Testis (tissue), 5 donors: ENCODE measurements at places on chromosomes 1 and 21. TPM values are rescaled to one million over a fixed set of nuclear protein-coding genes. Genes with fewer than 3 reads are reported as not detected.
A peak's percentile ranks its signal among the peaks of the same experiment; 100 is the strongest.

Gene LRRC39
- total RNA-seq, result 4.6 TPM

DNA sequence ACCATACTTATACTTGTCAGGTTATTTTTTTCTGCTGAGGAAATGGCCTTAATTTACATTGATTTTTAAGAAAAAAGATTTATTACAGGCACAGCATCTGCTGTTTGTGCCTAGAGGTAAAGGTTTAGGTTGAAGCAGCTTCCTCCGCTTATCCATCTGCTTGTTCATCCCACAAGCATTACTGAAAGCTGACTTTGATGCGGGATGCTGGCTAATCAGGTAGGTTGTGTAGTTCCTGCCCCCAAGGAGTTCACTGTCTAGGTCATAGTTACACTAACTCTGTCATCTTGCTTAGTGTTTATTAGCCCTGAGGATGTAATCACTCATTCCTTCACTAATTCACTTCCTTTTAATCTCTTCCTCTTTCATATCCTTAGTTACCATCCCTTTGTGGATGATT is 377.7 kb upstream of the KAZN start:
- DNase-seq, result no peak

DNA sequence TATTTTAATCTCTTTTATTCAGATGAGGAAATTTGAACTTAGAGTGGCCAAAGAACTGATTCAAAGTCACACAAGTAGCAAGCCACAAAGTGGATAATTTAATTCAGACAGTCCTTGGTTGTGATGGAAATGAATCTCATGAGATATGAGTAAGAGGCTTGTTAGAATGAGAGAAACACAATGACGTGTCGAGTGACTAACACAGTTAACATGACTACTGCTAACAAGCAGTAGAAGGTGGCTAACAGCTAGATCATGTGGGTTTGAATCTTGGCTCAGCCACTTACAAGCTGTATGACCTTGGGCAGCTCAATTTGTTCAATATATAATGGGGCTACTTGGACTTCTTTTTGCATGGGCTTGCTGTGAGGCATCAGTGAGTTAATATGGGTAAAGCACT is 104.5 kb upstream of the LMO4 start:
- DNase-seq, result no peak

Gene UBXN10
- 18.2 TPM for total RNA-seq

DNA sequence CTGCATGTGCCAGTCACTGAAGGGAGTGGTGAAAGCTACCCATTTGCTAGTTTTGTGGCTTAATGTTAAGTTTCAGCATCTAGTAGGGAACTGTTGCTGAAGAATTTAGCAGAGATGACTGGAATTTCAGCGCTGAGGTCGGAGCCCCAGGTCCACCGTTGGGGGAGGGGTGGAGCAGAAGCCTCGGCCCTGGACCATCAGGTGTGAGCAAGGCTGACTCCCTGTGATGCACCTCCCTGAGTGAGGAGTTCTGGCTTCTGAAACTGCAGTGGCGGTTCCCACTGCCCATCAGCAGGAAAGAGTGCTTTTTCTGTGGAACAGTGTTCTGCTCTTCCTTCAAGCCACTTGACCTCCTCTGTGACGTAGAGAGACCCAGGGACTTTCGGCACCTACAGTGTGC is 1.3 kb downstream of the NOS1AP start:
- DNase-seq, result no peak

Gene OR6F1
- total RNA-seq, result 0.62 TPM

- DNase-seq, result no peak
These were observed 319.1 kb upstream of the SGIP1 start for GRCh38 chr1:66214901-66215300.

Gene LRRC3
- total RNA-seq, result 11.8 TPM

GRCh38 chr1:2350911-2351655 is 40.3 kb downstream of the MORN1 start:
- DNase-seq, result no peak

GRCh38 chr1:185585770-185586169 is 148.4 kb upstream of the HMCN1 start:
- no peak for DNase-seq

DNA sequence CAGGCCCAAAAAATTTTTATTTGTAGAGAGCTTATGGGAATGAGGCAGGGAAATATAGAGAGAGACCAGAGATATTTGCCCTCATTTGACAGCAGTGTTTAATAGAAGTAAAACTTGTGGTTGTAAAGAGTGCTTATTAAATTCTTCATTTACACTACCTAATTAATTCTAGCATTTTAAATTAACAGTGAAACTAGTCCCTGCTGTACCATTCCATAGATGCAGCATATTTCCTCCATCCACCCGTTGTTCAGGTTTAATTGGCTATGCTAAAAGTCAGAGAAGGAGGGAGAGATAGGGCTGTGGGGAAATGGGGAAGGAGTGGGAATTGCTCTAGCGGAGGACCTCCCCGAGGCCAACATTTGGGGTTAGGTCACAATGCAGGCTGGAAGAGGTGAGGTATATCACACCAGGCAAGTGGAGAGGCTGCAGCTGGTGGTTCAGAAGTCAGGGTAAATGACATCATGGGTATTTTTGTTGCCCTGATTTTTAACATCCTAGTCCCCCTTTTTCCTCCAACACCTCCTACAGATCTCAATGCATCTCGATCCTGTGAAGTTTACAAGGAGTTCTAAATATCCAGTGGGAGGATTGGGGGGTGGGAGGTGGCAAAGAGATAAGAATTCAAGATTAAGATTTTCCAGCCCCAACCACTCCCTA is 38.6 kb downstream of the ELAVL4 start:
- DNase-seq, result no peak

Gene NID1
- total RNA-seq, result 18.8 TPM

- peak; percentile 26 for DNase-seq
These were observed 44.9 kb downstream of the C1orf198 start for GRCh38 chr1:230823426-230823825.

DNA sequence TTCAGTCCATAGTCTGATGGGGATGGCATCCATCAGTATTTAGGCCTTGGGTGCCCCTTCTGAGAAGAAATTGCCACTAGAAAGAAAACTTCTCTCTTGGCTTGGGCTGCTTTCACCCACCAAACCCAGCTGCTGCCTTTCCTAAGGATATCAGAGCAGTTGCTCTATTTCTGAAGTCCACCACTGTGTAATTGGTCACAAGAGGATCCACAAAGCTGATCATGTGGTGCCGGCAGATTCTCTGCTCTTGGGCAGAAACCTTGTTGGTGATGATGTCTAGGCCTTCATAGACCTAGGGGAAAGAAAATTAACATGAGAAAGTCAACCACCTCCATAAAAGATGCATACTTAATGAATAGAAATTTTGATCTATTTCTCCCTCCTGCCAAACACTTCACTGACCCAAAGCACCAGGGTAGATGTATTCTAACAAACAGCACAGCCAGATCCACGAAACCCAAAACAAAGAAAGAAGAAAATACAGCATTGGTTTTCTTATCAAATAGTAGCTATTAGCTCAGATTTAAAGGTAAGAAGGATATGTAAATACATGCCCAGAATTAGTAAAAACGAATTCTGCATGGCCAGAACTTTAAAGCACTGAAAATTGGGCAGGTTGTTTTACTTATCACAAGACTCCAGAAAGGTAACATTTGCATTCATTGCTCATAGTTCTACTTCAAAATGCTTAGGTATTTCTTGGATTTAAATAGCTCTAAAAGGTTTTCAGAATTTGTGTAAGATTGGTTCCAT is 26.0 kb downstream of the TRIT1 start:
- no peak for DNase-seq

Gene EPHB2
- 9.4 TPM for total RNA-seq

DNA sequence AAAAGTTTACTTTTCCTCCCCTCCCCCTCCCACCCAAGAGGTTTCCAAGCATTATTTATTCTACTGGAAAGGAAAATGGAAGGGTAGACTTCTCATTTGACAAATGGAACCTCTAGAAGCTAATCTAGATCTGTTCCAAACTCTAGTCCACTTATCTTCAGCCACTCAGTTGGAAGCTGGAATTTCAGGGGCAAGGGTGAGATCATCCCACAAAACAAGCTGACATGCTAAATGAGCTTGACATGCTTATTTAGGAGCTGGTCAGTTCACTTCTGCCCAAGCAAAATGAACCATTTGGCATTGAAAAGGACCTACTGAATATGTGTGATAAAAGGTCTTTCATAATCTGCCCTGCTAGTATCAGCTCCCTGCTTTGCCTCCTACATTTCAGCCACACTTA is 5.0 kb downstream of the LRRC41 start:
- no peak for DNase-seq

Gene SFN
- 0.31 TPM for total RNA-seq

DNA sequence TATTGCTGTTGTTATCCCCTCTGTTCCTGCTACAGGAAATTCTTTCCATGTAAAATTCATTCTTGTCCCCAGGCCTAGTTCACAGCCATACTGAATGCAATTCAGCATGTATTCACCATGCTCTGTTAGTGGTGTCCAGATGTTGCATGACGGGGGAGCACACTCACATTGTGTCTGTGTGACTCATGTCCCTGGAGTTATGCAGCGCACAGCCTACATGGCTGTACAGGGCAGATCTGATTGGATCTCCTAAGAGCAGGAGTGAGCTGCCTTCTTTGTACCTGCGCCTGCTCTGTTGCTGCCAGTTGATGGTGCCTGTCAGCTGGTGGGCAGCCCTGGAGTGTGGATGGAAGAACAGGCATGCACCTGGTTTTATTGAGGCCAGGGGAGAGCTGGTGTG is 17.6 kb downstream of the HTR6 start:
- DNase-seq, result no peak

- DNase-seq, result no peak
These were observed 78.1 kb upstream of the ZNF644 start for GRCh38 chr1:91099746-91100621.

- no peak for DNase-seq
These were observed 384.0 kb downstream of the LTN1 start for GRCh38 chr21:28608646-28609045.

Gene HEATR1
- 51.7 TPM for total RNA-seq

Gene RGS1
- total RNA-seq, result 69.5 TPM

Gene GUCA2A
- total RNA-seq, result not detected

DNA sequence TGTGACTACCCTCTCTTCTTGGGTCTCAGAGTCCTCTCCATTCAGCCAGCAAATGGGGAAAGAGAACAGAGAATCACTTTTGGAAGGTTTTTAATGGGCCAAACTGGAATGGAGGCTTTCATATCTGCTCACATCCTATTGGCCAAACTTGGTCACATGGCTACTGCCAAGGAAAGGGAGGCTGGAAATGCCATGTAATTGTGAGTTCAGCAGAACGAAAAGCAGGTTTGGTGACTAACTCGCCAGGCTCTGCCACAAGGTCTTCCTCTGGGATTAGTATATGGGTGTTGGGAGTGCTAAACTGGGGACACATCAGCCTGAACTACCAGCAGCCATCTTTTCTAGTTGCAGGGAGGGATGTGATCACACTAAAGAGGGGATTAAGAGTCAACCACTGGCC is 19.2 kb downstream of the RD3 start:
- no peak for DNase-seq

DNA sequence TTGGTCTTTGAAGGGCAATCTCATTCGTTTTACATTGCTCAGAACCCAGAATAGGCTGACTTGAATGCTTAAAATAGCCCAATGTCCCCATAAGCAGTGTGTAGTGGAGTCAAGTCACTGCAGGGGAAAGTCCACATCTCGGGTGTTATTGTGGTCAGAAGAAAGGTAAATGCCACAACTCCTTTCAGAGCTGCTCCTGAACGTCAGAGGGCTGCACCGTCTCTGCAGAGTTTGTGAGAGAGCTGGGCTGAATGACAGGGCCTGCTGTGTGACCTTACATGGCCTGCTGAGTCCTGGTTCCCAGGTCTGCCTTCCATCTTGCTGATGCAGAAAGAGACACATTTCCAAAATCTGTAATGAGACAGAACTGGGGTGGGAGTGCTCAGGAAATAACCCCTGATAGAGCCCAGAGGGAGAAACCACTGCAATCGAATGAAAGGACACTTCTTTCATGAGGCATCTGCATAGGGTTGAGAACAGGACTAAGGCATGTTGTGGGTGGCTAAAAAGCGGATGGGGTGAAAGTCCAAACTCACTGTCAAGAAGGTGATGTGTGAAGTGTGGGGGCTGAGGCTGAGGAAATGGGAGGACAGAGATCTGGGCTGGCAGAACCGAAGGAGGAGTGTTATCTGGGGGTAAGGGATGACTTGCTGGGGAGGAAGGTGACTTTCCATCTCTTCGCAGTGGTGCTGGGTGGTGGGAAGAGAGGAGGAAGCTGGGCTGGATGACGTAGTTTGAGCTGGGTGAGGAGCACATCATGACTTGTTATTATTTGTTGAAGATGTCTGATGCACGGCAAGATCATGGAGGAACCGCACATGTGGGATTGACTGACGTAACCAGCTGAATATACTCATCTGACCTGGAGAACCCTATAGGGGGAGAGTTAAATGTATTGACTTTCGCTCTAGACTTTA is 33.7 kb downstream of the XCL2 start:
- DNase-seq, result no peak

DNA sequence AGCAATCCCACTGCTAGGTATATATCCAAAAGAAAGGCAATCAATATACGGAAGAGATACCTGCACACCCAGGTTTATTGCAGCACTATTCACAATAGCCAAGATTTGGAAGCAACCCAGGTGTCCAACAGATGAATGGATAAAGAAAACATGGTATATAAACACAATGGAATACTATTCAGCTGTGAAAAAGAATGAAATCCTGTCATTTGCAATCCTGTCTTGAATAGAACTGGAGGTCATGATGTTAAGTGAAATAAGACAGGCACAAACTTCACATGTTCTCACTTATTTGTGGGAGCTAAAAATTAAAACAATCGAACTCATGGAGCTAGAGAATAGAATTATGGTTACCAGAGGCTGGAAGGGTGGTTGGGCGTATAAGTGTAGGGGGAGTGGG is 101.0 kb downstream of the OSBPL9 start:
- DNase-seq, result no peak

Gene TNFSF4
- 17.6 TPM for total RNA-seq

- DNase-seq, result no peak
These were observed 79.4 kb downstream of the WDR4 start for GRCh38 chr21:42799948-42800347.

GRCh38 chr1:192977089-192977706 is 82.0 kb downstream of the UCHL5 start:
- no peak for DNase-seq

DNA sequence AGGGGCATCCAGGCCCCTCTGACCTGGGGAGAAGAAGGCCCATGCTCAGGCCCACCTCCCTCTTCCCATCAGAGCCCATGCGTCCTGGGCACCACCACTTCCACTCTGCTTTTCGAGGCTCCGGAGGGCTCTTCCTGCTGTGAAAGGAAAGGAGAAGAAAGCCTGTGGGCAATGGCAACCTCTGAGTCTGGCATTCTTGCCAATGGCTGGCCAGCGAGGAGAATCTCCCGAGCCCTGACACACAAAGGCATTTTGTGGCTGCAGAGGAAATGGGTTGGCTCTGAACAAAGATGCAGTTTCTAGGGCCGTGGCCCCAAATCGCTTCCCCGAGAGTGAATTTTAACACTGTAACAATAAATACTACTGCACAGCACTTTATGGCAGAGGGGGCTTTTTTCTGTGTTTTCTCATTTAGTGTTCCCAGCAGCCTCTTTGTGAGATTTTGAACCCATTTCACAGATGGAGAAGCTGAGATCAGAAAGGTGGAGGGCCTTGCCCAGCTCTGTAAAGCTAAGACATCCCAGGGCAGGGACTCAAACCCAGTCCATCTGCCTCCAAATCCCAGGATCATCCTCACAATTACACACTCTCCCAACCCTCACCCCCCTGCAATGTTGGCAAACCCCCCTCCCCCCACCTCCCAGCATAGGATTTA is 35.7 kb upstream of the TMEM51 start:
- DNase-seq, result no peak

- DNase-seq, result no peak
These were observed 25.3 kb downstream of the ARHGEF16 start for GRCh38 chr1:3479511-3480368.

Gene LIN9
- 8.2 TPM for total RNA-seq

GRCh38 chr1:37945743-37946702 is 830 bp downstream of the INPP5B start:
- DNase-seq, result peak; percentile 61

Gene NHLH1
- 0.37 TPM for total RNA-seq

Gene LPAR3
- 65.9 TPM for total RNA-seq

Gene DNMT3L
- 0.87 TPM for total RNA-seq
